SJCRH30 (cell line): ENCODE measurements at places on chromosomes 12 and 14.

GRCh38 chr12:68349220-68349621 is 17.1 kb upstream of the MDM1 start:
- no peak for DNase-seq

- DNase-seq = peak; percentile 30
These were observed 59.1 kb downstream of the TBC1D30 start for GRCh38 chr12:64883264-64884163.

DNA sequence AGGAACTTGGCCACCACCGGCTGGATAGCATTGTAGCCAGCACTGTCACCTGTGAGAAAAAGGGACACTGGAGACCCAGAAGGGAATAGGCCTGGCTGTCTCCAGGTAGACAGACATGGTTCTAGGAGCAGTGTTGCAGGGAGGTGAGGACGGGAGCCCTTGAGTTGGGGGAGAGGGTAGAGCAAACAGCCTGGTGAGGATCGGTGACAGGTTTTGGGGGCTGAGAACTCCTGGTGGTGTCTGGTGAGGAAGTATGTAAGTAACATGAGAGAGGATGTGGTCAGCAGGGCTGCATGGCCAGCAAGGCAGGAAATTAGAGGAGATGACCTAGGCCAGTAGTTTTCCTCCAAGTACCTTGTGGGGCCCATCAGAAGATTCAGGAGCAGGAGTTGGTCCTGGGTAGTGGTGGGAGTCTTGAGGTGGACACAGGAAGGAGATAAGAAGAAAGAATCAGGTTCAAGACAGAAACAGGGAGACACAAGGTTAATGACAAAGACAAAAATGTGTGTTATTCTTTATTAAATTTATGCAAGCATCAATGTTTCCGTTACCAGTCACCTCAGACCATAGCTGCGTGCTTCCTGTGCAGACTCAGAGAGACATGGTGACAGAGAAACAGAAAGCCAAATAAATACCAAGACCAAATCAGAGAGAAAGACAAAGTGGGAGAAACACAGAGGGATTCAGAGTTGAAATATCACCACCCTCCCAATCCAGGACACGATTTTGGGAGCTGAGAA is at the start of gene ARHGAP9:
TSS of gene ARHGAP9 (minus strand) at position 491 of the 740 bp plus-strand sequence. CDS start at position 31, 460 bp downstream.
- DNase-seq = peak; percentile 83

DNA sequence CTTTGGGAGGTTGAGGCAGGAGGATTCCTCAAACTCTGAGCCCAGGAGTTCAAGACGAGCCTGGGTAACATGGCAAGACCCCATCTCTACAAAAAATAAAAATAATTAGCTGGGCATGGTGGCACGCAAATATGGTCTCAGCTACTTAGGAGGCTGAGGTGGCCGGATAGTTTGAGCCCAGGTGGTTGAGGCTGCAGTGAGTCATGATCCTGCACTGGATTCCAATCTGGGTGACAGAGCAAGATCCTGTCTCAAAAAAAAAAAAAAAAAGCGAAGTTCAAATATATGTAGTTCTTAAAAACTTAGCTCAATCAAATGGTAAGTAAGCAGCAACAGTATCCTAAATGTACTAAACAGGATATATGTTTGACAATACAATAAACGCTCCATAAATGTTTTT is 85.5 kb upstream of the SSTR1 start:
- no peak for DNase-seq

GRCh38 chr12:24839268-24839791 is 109.6 kb downstream of the BCAT1 start:
- no peak for DNase-seq
